ENCODE measurements at places on chromosomes 11 and 22.
A peak's percentile ranks its signal among the peaks of the same experiment; 100 is the strongest.

DNA sequence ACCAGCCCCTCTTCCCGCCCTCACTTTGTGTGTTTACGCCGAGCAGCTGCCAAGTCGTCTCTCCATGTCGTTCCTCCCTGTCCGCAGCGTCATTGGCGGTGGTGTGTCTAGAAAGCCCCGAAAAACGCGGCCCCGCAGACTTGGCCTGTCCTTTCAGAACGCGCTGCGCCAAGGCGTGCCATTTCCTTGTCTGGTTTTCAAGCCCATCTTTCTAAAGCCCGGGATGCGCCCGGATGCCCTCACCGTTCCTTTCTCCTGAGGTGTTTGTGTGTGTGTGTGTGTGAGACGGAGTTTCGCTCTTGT is 557 bp downstream of the MOV10L1 start:
- no peak for DNase-seq

GRCh38 chr11:102783016-102783415 is 2.6 kb upstream of the MMP10 start:
- no peak for DNase-seq

DNA sequence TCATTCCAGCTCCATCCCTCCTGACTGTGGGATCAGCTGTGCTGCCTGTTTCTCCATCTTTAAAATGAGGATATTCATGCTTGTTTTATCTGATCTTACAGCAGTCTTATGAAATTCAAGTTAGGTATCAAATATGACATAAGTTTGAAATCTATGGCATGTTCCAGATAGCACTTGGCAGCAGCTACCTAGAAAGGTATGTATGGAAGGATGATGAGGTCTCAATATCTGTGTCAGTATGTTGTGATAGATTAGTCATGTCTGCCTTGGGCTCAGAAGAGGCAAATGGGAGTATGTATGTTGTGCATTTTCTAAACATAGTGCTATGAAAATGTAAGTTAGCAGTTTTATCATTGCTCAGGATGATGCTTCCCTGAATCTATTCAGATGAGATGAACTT is 122.1 kb downstream of the NAV2 start:
- DNase-seq, result no peak

- peak; percentile 82 for DNase-seq
Observed at GRCh38 chr11:86800076-86800959, at the start of gene PRSS23. Gene PRSS23 (plus strand): TSS chr11:86800542. CDS start chr11:86807644, 7,102 bp downstream.

- no peak for DNase-seq
Observed at GRCh38 chr11:61328351-61328750, 4.6 kb downstream of the DDB1 start.

- DNase-seq, result peak; percentile 55
Observed at GRCh38 chr11:62025487-62026105, 58.2 kb upstream of the FTH1 start.

DNA sequence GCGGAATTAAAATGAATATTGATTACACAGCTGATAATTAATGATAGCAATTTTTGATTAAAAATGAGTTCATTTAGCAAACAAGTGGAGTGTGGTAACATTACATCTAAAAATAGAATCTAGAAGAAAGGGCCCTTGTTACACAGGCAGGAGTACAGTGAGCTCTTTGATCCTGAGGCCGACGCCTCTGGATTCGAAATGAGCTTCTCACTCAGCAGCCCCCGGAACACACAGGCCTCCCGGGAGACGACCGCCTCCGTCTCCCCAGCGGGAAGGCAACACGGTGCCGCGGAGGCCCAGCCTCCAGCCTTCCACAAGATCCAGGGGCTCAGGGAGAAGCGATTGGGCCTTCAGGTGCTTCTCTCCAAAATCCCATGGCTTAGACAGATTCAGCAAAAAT is 379.1 kb downstream of the BRD1 start:
- no peak for DNase-seq

DNA sequence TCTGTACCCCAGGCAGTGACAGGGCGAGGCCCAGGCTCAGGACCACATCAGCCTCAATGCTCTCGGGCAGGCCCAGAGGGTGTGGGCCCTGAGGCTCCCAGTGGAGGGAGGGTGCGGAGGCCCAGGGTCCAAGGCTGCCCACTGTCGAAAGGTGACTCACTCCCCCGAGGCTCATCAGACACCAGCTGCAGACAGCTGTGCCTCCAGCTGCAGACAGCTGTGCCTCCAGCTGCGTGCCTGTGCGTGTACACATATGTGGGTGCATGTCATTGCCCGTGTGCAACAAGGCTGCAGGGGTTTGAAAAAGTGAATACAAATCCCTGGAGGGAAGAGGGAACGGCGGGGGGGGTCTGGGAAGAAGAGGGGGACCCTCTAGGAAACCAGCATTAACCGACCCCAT is 134.3 kb downstream of the BRD1 start:
- DNase-seq, result no peak

GRCh38 chr11:30106222-30107181 is 89.7 kb upstream of the KCNA4 start:
- no peak for DNase-seq

DNA sequence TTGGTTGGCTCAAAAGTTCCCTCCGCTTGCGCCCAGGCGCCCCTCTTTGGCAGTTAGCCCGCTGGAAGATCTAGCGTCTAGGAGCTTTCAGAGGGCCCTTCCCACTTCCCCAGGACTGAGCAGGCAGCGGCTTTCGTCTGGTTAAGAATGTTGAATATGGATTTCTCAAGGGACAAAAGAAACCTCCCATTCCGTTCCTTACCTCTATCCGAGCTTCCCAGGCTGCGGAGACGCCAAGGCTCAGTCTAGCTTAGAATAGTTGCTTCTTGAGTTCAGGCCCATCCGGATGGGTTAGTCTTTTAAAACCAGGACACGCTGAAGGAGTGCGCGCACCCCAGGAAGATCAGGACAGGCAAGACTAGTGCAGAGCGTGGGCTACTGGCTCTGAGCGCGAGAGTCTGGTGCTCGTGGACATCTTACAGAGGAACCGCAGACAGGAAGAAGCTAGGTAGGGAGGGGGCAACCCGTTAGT is 1.6 kb downstream of the NELL1 start:
- DNase-seq, result no peak

DNA sequence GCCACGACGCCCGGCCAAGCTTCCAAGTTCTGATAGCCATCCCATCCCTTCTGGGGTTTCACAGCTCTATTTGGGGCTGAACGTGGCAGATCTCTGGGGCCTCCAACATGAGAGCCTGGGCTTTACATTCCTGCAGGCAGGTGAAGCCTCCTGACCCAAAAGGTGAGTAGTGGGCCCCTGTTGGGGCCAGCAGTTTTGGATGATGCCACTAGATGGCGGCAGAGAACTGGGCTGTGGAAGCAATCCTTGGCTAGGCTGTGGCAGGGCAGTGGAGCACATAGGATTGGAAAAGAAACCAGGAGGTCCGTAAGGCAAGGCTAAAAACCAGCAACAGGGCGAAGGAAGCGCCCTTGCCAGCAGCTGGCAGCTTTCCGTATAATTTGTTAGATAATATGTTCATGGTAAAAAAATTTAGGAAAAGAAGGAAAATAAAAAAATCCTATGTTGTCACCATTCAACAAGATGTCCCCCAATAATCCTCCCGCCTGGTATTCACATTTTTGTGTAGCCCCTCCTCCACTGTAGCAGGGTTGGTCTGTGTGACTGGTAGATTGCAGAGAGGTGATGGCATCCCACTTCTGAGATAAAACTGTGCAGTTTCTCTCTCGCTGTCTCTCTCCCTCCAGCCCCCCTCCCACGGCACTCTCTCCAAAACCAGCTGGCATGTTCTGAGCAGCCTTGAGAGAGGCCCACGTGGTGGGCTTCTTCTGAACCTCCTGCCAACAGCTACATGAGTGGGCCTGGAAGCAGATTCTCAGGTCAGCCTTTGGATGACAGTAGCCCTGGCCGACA is 43.6 kb upstream of the OR4B1 start:
- DNase-seq, result peak; percentile 74

GRCh38 chr22:42062506-42063170 is 8.0 kb downstream of the NAGA start:
- DNase-seq, result no peak

DNA sequence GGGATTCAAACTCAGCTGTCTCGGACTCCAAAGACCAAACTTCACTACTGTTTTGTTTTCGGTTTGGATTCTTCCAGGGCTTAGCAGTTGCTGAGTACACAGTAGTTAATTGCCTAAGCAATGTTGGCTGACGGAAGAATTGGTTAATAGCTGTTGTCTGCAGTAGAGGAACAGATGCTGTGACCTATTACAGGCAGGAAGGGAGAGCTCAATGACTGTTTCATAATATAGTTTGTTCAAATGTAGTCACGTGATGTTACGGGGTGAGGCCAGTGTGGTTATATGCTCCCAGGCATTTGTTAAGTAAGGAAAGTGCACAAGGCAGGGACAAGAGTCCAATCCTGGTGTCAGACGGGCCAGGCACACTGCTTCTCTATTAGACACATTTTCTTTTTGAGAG is 222.6 kb upstream of the CCDC90B start:
- no peak for DNase-seq

- DNase-seq, result peak; percentile 33
Observed at GRCh38 chr11:126891556-126892217, 108.9 kb downstream of the KIRREL3 start.

GRCh38 chr11:60840470-60841430 is 1.2 kb upstream of the CCDC86 start:
- peak; percentile 52 for DNase-seq

- DNase-seq, result no peak
Observed at GRCh38 chr11:110355011-110355744, 58.8 kb upstream of the RDX start.

GRCh38 chr22:30643055-30643875 is 7.7 kb downstream of the SLC35E4 start:
- DNase-seq, result peak; percentile 70

DNA sequence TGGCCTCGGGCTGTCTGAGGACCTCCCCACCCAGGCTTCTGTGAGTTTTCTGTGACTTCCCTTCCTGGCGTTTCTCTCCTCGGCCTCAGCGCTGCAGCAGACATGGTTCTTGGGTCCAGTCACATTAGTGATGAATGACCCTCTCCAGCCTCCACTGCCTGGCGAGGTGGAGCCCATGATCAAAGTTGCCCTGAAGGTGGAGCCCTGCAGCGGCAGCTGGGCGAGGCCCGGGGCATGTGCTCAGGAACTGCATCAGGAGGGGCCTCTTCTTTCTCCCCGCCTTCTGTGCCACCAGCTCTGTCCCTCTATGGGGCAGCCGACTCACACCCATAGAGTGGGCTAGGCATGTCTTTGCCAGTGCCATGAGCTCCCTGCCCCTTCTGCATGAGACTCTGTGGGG is 1079.7 kb downstream of the TBC1D22A start:
- no peak for DNase-seq

- peak; percentile 46 for DNase-seq
Observed at GRCh38 chr22:37410174-37411055, 16.9 kb downstream of the ELFN2 start.

DNA sequence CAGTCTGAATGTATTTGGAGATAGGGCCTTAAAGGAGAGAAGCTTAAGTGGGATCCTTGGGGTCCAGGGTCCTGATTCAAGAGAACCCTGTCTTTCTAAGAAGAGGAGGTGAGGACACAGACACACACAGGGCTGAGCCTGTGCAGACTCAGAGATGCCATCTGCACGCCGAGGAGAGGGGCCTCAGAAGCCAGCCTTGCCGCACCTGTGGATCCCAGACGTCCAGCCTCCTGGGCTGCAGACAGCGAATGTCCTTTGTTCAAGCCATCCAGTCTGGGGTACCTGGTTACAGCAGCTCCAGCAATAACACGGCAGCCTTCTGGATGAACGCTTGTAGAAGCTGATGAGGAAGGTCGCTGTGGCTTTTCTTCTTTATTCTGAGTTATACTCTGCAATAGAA is 1086.1 kb downstream of the BRD1 start:
- DNase-seq, result no peak

DNA sequence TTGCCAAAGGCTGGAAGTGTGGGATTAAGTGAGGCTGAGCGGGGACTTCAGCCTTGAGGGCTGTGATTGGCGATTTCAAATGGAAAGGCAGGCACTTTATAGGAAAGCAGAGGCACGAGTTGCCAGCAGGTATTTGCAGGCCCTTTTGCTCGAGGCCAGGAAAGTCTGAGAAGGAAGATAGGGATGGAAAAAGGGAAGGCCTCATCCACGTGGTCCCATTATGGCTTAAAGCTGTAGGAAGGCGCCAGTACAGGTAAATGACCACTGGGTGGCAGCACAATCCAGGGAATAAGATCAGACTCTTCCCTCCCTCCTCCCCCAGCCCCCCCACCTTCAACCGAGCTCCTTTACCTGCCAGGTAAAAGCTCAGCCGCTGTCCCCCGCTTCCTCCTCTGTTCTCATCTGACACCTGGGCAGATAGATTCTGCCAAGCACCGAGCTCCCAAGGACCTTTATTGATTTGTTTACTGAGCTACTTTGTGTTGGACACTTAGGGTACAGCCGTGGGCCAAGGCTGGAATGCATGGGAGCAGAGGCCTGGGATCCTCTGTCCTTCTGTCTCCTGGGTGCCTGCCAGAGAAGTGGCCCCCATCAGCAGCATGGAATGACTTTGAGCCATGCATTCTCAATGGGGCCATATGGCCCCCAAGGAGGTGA is 7.5 kb downstream of the P2RX3 start:
- peak; percentile 64 for DNase-seq

DNA sequence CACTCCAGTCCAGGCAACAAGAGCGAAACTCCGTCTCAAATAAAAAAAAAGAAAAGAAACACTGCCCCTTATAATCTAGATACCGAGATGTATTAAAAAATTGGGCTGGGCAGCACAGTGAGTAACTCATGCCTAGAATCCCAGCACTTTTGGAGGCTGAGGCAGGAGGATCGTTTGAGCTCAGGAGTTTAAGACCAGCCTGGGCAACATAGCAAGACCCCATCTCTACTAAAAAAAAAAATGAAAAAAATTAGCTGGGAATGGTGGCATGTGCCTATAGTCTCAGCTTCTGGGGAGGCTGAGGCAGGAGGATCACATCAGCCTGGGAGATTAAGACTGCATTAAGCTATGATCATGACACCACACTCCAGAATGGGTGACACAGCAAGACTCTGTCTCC is 24.9 kb downstream of the DDX6 start:
- no peak for DNase-seq

DNA sequence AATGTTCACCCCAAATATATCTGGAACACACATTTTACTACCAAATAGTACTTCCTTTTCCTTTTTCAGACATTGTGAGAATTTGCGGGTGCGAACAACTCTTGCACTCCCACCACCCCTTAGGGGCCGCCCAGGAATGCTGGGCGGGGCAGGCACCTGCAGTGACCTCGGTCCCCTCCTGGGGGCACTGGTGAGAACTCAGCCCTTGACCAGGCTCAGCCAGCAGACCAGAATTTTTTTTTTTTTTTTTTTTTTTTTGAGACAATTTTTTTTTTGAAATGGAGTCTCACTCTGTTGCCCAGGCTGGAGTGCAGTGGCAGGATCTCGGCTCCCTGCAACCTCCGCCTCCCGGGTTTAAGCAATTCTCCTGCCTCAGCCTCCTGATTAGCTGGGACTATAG is 75.8 kb downstream of the ARHGAP8 start:
- no peak for DNase-seq

- no peak for DNase-seq
Observed at GRCh38 chr11:8335683-8336082, 72.0 kb upstream of the LMO1 start.

GRCh38 chr11:26830757-26831156 is 108.9 kb upstream of the SLC5A12 start:
- no peak for DNase-seq

GRCh38 chr22:18979957-18980356 is 43.9 kb upstream of the PRODH start:
- DNase-seq, result no peak

Data from left ventricle myocardium superior (tissue), 1 donor.